ENCODE measurements at places on chromosomes 7 and 10.

GRCh38 chr7:6237011-6237410 lies 35.4 kb downstream of the CYTH3 start:
- no peak overlapping the region for H3K27ac ChIP-seq
- no peak overlapping the region for H3K4me3 ChIP-seq
- DNase-seq = no peak
- no peaks in the 10 kb centered on the region for H3K27me3 ChIP-seq
- no peaks in the 10 kb centered on the region for H3K36me3 ChIP-seq

DNA sequence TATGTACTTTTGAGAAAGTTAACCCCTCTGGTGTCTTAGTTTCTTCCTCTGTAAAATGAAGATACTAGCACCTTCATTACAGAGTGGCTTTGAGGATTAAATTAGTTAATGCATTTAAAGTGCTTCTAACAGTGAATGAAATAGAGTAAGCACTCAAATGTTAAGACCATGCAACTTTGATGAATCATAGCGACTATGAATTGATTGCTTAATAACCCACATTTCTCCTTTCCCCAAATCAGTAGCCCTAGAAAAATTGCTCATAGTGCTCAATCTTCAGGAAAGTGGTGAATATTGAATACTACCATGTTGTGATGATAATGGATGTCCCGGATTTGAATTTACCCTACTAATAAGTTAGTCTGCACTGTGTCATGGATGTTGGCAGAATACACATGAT lies 48.1 kb downstream of the CD36 start:
- H3K4me1 ChIP-seq = no peaks in the 10 kb centered on the region
- H3K4me3 ChIP-seq = no peak overlapping the region
- H3K27me3 ChIP-seq = no peaks in the 10 kb centered on the region
- no peak overlapping the region for H3K27ac ChIP-seq

DNA sequence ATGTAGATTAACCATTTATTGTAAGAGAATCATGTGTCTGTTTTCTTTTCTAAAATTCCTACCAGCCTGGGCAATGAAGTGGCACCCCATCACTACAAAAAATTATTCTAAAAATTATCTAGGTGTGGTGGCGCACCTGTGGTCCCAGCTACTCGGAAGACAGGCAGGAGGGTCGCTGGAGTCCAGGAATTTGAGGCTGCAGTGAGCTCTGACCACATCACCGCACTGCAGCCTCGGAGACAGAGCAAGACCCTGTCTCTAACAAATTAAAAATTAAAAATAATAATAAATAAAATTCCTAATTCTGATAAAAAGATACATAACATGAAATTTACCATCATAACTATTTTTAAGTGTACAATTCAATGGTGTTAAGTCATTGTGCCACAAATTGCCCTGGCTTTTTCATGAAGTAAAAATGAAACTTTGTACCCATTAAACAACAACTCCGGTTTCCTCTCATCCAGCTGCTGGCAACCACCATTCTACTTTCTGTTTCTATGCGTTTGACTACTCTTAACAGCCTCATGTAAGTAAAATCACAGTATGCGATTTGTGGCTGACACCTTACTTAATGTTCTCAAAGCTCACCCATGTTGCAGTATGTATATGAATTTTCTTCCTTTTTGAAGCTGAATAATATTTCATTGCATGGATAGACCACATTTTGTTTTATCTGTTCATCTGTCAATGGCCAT lies 20.6 kb upstream of the USP6NL start:
- no peaks in the 10 kb centered on the region for H3K4me1 ChIP-seq
- no peak for DNase-seq
- peak overlapping the region; percentile 45 for H3K4me3 ChIP-seq
- H3K27ac ChIP-seq = no peak overlapping the region

DNA sequence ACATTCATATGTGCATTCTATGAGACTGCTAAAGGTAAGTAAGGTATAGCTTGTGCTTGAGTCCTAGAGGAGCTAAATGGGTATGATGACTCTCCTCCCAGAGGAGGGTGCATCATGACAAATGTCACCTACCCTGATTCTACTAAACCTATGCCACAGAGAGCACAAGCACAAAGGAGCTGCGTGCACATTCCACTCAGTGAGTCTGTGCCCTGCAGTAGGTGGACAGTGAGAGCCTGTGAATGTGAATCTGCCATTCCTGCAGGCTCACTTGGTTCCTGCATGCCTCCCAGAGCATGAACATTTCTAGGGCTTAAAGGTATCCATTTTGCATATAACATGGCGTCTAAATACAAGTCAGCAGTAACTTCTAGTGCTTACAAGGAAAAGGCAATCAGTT lies 46.8 kb downstream of the PRKAR2B start:
- no peak overlapping the region for H3K4me3 ChIP-seq
- no peaks in the 10 kb centered on the region for H3K27me3 ChIP-seq
- no peaks in the 10 kb centered on the region for H3K4me1 ChIP-seq
- H3K36me3 ChIP-seq = no peaks in the 10 kb centered on the region
- H3K27ac ChIP-seq = no peak overlapping the region

- H3K27ac ChIP-seq = no peak overlapping the region
- H3K27me3 ChIP-seq = no peaks in the 10 kb centered on the region
- H3K4me3 ChIP-seq = no peak overlapping the region
- DNase-seq = no peak
These were observed 8.6 kb downstream of the TSPAN13 start for GRCh38 chr7:16762177-16762576.

DNA sequence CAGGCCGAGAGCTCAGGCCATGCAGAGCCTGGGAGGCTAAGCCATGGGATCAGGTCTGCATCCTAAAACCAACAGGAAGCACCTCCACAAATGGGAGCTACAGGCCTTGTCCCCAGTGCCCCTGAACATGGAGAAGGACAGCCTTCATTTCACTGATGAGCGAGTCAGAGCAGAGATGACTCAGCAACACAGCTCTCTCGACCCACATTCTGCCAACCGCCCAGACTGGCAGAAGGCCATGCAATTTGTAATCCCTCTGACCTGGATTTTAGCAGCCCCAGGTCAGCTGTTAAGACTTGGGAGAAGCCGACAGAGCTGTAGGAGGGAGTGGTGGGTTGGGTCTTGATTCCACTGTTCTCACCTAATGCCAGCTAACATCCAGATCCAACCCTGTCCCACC lies 25.5 kb downstream of the VOPP1 start:
- H3K4me3 ChIP-seq = no peak overlapping the region
- H3K4me1 ChIP-seq = peaks cover 15% of the 10 kb centered on the region

- no peaks in the 10 kb centered on the region for H3K4me1 ChIP-seq
- no peaks in the 10 kb centered on the region for H3K27me3 ChIP-seq
- no peaks in the 10 kb centered on the region for H3K36me3 ChIP-seq
These were observed 537 bp downstream of the SH3PXD2A start for GRCh38 chr10:103854686-103855391.

DNA sequence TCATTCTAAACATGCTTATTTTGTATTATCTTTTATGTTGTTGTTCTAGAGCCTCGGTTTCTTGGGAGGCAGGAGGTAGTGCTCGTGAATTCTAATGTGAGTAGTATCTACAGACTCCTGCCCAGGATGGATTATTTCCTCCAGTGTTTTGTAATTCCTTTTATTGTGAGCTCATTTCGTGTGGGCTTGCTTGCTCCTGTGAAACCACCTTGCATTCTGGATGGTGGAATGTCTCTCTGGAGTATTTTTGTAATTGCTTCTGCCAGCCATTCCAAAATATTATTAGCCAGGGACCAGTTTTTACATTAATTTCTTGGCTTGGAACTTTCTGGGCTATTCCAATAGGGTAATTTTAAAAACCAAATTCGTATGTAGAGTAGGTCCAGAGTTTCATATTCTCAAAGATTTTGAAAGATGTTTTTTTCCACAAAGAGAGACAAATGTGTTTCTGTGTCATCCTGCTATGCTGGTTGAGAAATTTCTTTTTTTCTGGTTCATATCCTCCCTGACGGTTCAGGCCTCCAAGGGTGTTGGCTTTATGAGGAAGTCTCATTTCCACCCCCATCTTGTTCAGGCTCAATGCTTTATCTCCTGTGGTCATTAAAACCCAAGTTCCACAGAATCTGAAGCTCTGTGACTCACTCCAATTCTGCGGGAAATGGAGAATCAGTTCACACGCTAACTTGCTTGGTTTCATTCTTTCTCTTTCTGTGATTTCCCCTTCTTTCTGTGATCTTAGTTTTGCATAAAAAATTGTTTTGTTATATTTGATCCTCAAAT lies 41.7 kb upstream of the CALD1 start:
- no peaks in the 10 kb centered on the region for H3K27me3 ChIP-seq
- H3K27ac ChIP-seq = no peak overlapping the region
- no peaks in the 10 kb centered on the region for H3K36me3 ChIP-seq
- H3K4me1 ChIP-seq = no peaks in the 10 kb centered on the region
- no peak overlapping the region for H3K4me3 ChIP-seq
- DNase-seq = no peak

- DNase-seq = no peak
- H3K4me3 ChIP-seq = no peak overlapping the region
- no peaks in the 10 kb centered on the region for H3K27me3 ChIP-seq
- no peak overlapping the region for H3K27ac ChIP-seq
These were observed 30.2 kb downstream of the WDR86 start for GRCh38 chr7:151379534-151380198.

DNA sequence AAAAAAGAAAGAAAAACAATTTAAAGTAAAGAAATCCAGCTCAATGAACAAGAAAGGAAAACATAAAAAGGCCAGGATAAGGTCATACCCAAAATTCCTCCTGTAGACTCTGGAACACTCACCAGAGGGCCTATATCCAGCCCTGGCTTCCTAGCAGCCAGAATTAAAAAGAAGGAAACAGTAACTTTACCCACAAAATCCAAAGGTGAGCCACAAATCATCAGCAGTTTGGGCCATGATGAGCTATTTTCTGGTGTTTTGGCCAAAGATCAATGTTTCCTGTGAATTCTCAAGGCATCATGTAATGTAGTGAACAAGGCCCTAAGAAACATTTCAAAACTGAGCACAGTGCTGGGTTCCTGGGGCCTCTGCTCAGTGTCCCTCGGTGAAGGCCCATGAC lies 87.8 kb downstream of the LARP4B start:
- H3K4me1 ChIP-seq = peaks cover 4% of the 10 kb centered on the region
- H3K36me3 ChIP-seq = peaks cover 22% of the 10 kb centered on the region
- H3K4me3 ChIP-seq = no peak overlapping the region
